T47D (cell line): ENCODE measurements at places on chromosomes 12 and 14.

DNA sequence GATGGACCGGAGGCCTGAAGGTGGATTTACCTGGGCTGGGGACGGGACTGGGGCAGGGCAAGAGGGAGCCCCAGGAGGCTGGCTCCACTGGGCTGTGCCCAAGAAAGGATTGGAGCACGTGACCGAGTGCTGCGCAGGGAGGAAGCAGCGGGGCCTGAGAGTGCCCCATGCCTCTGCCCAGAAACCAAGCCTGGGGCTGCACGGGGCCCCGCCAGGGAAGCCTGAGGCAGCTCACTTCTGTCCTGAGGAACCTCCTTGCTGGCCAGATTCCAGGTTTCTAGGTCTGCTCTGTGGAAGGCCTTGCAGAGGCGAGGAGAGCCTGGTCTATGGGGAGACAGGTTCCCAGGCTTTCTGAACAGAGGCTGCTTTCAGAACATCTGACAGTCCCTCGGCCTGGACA, 10.4 kb downstream of the NGB start:
- DNase-seq = no peak

- no peak for DNase-seq
Observed at GRCh38 chr12:128789356-128789929, 34.3 kb downstream of the SLC15A4 start.

DNA sequence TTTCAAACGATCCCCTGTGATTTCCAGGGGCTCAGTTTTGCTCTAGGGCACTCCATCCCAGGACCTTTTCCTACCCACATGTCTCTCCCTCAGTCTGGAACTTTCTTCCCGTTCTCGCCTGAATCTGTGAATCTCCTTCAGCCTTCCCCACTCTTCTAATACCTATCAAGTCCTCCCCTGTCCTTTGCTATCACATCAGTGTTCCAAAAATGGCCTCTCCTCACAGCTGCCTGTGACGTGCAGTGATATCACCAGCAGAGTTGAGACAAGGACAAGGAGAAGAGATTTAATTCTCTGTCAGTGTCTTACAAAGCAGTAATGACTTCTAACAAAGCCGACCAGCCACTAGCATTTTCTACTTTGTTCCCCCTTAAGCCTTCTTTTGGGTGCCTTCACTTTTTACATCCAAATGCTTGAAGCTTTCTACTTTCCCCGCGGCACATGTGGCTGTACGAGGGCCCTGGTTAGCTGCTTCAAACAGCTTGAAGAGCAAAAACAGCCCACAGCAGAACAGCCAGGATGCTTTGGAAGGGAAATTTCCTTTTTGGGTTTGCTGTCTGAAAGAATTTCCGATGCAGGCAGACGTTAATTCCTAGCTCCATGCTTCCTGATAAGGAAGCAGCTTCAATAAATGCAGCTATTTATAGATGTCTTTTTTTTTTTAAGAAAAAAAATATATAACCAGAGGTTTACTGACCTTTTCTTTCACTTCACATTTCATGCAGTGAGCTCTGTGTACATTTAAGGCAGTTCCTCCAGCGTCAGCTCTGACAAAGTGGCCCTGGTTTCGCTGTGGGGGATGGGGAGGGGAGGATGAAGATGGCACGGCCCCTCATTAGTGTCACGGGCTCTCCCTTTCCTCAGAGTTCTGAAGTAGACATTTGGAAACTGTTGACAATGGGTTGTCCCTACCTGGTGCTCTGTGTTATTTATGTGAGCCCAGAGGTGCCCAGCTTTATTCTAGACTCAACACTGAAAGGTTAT, 109.3 kb downstream of the ETV6 start:
- DNase-seq = no peak

- DNase-seq = no peak
Observed at GRCh38 chr12:29656762-29657538, 126.8 kb downstream of the TMTC1 start.

DNA sequence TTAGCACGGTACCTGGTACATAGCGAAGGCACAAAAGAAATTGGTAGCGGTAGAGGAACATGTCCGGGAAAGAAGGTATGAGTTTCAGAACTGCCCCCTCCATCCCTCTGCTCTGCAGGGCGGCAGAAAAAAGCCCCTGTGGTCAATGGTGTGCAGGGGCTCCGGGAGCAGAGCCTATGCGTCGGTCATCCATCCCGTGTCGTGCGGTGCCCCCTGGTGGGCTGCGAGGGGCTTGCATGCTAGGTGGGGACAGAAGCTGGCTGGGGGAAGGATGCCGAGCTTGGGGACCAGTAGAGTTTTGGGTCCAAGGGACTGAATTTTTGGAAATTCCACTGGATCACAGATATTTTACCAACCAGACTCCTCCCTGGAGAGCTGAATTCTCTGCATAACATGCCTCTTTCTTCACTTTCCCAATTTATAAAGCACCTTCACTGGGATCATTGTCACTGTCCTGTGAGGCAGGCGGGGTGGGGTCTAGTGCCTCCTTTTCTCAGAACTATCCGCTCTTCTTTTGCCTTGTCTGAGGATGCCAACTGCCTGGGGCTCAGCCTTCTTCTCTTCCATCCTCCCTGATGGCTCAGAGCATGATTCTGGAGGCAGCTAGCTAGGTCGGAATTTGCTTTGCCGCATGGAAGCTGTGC, 148.7 kb downstream of the SMOC1 start:
- DNase-seq = peak; percentile 73

DNA sequence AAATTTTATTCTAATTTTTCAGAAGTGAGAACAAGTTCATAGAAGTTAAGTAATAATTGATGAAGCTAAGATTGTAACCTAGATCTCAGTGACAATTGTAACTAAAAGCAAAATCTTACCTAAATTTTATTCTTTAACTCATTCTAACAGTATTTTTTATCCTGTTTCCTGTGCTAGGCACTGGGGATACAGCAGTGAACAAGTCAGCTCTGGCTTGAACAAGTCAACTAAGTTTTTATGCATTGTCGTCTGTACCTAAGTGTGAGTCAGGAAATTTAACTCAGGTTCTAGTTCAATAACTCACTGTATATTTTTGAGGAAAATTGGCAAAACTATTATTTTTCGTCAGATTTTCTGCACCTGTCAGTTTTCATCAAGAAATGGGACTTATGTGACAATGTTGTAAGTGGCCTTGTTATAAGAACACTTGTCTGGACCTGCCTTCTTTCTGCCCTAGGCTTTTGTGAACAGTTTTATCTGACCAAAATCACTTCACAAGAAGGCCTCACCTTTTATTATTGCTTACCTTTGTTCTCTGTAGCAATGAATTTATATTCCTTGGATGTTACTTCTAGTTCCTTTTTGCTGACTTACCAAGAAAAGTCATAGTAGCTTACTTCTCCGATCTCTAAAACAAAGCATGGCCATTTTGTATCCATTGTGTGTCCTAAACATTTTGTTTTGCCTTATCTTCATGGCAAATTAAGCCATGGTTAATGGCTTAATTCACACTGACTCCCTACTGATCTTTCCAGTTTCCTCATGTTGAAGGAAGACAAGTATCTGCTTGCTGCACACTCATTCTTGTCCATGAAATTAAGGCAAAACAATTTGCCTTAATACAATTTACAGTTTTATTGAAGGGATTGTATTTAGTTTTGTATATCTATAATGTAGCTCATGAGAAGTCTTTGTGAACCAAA, 2.7 kb downstream of the TMTC3 start:
- DNase-seq = peak; percentile 26

DNA sequence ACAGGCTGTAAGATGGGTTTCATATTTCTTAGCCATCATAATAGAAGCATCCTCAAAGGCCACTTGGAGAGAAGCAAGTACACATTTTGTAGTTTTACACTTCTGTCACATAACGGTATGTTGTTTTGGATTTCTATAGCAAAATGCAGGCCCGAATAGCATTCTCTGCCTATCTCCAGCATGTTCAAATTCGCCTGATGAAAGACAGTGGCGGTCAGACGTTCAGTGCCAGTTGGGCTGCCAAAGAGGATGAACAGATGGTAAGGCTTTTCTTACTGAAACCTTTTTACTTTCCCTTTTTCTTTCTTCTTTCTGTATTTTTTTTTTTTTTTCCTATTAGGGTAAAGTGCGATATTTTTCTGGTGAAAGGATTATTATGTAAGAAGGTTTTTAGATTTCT, 110.5 kb downstream of the TTLL5 start:
- DNase-seq = no peak

- no peak for DNase-seq
Observed at GRCh38 chr12:23950775-23951451, 1.4 kb upstream of the SOX5 start.

GRCh38 chr12:49974677-49975317, 2.0 kb downstream of the AQP6 start:
- DNase-seq = no peak

- no peak for DNase-seq
Observed at GRCh38 chr14:82046512-82047226, 513.0 kb upstream of the SEL1L start.

GRCh38 chr12:95629392-95629791, 78.1 kb upstream of the USP44 start:
- no peak for DNase-seq

- DNase-seq = no peak
Observed at GRCh38 chr12:124946447-124946793, 32.0 kb upstream of the UBC start.

GRCh38 chr12:32854716-32855115, 41.9 kb downstream of the PKP2 start:
- no peak for DNase-seq

DNA sequence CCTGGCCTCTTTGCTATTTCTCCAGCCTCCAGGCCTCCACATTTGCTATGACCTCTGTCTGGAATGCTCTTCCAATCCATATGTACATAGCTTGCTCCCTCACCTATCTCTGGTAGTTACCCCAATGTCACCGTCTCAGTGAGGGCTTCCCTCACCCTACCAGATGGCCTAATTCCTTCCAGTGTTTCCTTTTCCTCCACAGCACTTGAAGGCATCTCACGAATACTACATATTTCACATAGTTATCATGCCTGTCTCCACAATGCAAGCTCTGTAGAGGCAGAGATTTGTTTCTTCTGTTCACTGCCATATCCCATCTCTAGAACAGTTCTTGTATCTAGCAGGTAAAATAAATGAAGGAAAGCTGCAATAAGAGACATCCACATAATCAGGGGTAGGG, 21.3 kb upstream of the HSP90B1 start:
- peak; percentile 32 for DNase-seq

DNA sequence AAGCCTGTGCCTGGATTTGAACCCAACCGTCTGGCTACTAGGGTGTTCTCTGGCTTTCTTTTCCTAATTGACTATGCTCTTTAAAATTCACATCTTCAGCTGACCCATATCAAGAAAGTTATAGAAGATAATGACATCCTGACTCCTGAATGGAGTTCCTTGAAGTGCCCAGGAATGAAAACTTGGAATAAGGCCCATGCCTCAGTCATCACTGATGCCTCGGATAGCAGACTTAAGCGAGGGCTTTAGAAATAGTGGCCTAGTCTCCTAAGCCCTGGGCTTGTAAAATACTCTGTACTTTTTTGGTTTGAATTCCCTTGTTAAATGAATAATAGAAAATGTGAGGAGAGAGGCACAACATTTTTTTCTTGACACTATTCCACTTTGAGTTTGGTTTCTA, 39.0 kb downstream of the CHST11 start:
- DNase-seq = no peak

- DNase-seq = no peak
Observed at GRCh38 chr12:5328669-5329517, 103.0 kb upstream of the NTF3 start.

GRCh38 chr14:92582706-92583452, 69.3 kb downstream of the RIN3 start:
- no peak for DNase-seq

GRCh38 chr12:28794211-28794610, 354.9 kb upstream of the FAR2 start:
- no peak for DNase-seq

DNA sequence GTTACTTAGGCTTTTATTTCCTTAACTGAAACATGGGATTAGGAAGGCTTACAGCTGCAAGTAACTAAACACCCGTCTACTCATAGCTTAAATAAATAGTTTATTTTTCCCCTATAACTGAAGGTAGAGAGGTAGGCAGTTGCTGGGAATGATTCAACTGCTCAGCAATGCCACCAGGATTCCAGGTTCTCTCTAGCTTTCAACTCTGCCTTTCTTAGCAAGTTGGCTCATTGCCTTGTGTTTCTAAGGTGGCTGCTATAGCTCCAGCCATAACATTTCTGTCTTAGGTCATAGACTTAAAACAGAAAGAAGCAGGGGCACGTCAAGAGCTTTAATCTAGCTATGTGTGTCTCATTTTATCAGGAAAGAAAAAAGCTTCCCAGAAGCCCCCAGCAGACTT, 103.7 kb upstream of the MDM1 start:
- DNase-seq = no peak

DNA sequence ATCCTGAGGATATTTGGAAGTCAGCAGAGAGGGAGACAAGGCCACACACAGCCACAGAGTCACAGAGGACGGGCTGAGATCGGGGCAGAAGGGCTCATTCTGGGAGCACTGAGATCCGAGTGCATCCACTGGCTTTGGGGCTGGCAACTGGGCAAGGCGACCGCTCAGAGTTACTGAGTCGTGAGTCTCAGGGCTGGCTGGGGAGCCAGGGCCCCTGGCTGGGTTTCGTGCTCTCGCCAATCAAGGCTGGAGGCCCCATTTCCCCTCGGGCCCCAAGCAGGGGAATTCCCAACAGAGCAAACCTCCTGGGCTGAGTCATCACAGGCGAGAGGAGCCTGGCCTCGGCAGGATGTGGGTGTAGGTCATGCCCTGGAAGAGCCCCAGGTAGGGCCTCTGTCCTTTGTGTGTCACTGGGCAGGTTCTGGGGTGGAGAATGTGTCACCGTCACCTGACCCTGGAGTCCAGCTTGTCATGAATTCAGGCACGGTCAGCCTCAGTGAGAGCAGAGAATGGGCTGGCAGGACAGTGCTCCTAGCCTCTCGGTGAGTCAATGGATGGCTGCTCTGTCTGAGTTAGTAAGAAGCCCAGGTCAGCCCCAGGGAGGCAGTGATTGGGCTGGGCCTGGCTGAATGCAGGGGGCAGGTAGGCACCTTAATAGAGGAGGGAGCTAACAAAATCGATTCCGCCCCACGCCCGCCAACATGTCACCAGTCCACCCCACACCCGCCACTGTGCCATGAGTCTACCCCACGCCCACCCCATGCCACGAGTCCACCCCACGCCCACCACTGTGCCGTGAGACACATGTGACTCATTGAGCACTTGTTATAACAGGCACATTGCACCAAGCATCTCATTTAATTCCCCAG, 16.9 kb downstream of the ASB2 start:
- peak; percentile 67 for DNase-seq

DNA sequence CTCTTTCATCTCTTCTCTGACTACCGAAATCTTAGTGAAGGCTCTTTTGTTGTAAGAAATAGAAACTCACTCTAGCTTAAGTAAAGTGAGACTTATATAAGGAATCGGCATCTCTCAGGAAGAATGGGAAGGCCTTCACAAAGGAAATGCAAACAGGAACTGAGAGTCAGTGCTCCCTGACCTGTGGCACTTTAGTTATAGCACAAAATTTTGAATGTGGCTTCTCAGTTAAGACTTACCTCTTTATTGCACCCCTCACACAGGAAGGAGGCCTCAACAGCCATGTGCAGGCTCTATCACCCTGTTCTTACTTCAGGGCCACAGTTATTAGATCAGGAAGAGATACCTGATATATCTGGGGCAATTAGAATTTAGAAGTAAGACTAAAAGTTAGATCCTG, 224.7 kb upstream of the EGLN3 start:
- DNase-seq = no peak

GRCh38 chr12:123744836-123745235, 17.3 kb upstream of the DNAH10 start:
- peak; percentile 17 for DNase-seq
